Peyer's patch (tissue), 4 donors: ENCODE measurements at places on chromosomes 11 and 22. TPM values are rescaled to one million over a fixed set of nuclear protein-coding genes. Genes with fewer than 3 reads are reported as not detected.

DNA sequence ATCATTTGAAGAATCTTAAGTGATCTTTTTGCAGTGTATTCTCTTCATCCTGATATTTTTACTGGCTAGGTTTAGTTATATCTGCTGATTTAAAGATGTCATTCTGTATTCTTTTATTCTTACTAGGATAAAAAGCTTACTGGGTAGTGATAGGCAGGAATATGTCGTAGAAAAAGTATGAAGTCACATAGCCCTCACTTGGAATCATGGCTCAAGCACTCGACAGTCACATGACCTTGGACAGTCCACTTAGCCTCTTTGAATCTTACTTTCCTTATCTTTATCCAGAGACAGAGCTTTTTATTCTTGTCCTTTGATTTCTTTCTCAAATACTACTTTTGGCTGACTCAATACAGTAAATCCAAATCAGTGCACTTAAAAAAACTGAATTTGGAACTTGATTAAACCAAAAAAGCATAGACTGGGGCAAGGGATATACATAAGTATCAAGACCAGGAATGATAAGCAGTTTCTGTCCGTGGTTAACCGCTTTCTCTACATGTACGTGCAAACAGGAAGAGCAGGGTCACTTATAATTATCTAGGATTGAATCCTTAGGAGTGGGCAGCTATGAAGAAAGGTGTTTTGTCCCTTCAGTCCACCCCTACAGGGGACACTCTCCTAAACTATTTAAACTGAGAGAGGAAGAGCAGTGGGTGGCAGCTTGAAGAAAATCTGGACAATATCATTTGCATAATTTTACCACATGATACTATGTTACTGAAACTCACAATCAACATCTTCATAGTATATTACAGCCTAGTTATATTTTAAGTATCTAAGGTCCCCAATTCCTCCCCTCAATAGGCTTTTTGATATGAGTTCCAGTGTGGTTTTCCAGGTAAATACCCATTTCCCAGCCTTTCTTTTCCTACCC lies 8.0 kb downstream of the MMP7 start:
- no peak for DNase-seq
- no peak overlapping the region for H3K4me3 ChIP-seq
- H3K27ac ChIP-seq: no peak overlapping the region
- no peaks in the 10 kb centered on the region for H3K4me1 ChIP-seq
- no peaks in the 10 kb centered on the region for H3K36me3 ChIP-seq

DNA sequence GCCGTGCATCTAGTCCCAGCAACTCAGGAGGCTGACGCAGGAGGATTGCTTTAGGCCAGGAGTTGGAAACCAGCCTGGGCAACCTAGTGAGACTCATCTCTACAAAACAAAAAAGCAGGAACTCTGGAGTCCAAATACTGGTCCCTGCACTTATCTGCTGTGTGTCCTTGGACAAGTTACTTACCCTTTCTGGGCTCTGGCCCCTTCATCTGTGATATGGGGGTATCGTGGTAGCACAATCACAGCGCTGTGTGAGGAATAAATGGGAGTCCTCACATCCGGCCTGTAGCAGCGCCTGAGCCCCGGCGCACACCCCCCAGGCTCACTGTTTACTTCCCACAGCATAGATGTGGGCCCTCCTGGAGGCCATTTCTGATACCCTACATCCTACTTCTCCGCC lies 44.2 kb upstream of the MYH9 start:
- no peaks in the 10 kb centered on the region for H3K27me3 ChIP-seq
- peak overlapping the region; percentile 72 for H3K27ac ChIP-seq
- no peaks in the 10 kb centered on the region for H3K36me3 ChIP-seq
- H3K4me1 ChIP-seq: peaks cover 7% of the 10 kb centered on the region
- no peak for DNase-seq
- no peak overlapping the region for H3K4me3 ChIP-seq

DNA sequence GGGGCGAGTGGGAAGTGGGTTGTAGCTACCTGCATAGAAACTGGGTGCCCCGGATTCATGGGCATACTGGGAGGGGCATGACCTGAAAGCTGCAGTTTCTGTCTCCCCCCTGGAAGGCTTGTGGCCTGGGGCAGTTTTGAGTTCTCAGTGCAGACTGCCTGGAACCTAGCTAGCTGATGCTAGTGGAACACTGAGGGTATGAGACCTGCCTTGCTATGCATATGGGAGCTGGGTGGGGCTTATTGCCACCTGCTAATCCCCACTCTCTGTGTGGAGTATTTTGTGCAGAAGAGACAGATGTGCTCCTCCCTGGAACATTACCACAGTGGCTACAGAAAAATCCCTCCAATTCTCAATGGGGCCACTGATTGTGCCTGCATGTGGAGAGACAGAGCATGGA lies 11.7 kb upstream of the OR56B4 start:
- H3K27ac ChIP-seq: no peak overlapping the region
- DNase-seq: no peak
- H3K27me3 ChIP-seq: no peaks in the 10 kb centered on the region
- no peaks in the 10 kb centered on the region for H3K4me1 ChIP-seq

DNA sequence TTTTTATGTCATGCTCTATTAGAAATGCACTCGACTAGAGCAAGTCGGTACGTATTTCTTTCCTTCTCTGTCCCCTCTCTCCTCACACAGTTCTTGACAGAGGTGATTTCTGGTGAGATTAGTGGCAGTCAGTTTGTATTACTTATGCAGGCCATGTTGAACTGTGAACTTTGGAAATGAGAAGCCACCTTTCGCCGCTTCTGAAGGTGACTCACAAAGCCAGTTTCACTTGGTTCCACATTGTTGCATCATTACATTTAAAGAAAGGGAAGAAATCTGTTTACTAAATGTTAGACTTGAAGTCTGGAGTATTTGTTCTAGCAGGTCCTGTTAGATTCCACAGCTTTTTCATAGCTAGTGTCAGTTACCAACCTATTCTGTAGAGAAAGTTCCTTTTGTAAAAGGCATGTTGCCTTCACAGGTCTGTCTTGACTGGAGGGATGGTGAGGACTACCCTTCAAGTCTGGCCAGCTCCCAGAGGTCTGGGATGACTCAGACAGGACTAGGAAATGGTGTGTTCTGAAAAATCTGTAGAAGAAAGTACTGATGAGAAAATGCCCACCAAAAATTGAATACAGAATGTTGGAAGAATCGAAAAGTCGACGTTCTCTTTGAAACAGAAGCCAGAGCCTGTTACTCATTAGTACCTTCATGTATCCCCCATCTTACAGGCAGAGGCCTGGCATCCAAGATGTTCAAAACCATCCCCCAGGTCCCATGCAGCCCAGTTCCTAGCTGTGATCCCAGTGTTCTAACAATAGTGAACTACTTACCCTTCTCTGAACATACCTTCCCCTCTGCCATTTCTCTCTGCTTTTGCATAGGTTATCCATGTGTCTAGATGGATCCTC lies 181.4 kb downstream of the DBX1 start:
- H3K4me1 ChIP-seq: no peaks in the 10 kb centered on the region
- DNase-seq: no peak
- H3K27me3 ChIP-seq: no peaks in the 10 kb centered on the region
- no peaks in the 10 kb centered on the region for H3K36me3 ChIP-seq

The OR8J1 gene
- not detected for total RNA-seq

- no peaks in the 10 kb centered on the region for H3K4me1 ChIP-seq
- H3K27ac ChIP-seq: no peak overlapping the region
- H3K4me3 ChIP-seq: no peak overlapping the region
- H3K36me3 ChIP-seq: no peaks in the 10 kb centered on the region
- no peak for DNase-seq
Measured at GRCh38 chr11:76160856-76161255, 45.4 kb downstream of the WNT11 start.

The ANO1 gene
- total RNA-seq: 4.8 TPM

The C11orf21 gene
- total RNA-seq: 1.3 TPM

The GGTLC3 gene
- not detected for total RNA-seq

DNA sequence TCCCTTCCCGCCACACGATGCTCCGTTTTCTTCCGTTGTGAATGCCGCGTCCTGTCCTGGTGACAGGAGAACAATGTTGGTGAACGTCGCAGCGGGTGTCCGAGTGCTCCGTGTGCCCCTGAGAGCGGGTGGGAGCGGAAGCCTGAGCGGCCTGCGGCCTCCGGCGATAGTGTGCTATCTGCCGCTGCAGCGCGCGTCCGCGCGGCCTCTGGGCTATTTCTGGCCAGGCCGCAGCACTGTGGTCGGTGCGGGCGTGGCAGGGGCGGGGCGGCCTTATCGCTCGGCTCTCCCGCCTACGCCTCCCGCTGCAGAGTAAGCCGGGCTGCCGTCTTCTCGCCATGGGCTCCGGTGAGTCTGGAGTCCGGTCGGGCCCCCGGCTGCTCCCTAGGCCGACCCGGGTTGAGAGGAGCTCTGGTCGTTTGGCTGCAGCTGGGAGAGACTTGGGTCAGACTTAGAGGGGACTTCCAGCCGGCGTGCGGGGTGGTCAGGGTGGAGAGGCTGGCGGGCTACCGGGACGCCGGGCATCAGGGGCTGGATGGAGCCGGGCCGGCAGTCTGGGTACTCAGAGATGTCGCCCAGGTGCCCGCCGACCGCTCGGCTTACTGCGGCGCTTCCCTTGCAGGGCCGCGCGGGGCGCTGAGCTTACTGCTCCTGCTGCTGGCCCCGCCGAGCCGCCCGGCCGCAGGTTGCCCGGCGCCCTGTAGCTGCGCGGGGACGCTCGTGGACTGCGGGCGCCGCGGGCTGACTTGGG lies at the start of gene GP1BB:
Gene GP1BB, plus strand, starts transcription at position 308 of the 751 bp plus-strand sequence. Its CDS starts 31 bp downstream, at position 339.
- DNase-seq: peak; percentile 63
- peaks cover 3% of the 10 kb centered on the region for H3K4me1 ChIP-seq
- no peak within 1 kb of the TSS for H3K4me3 ChIP-seq
- no peaks in the 10 kb centered on the region for H3K36me3 ChIP-seq
- H3K27me3 ChIP-seq: peaks cover 19% of the 10 kb centered on the region

- no peak for DNase-seq
- H3K27ac ChIP-seq: no peak overlapping the region
- H3K4me3 ChIP-seq: no peak overlapping the region
- H3K27me3 ChIP-seq: no peaks in the 10 kb centered on the region
Measured at GRCh38 chr11:115720602-115721245, 216.5 kb upstream of the CADM1 start.

DNA sequence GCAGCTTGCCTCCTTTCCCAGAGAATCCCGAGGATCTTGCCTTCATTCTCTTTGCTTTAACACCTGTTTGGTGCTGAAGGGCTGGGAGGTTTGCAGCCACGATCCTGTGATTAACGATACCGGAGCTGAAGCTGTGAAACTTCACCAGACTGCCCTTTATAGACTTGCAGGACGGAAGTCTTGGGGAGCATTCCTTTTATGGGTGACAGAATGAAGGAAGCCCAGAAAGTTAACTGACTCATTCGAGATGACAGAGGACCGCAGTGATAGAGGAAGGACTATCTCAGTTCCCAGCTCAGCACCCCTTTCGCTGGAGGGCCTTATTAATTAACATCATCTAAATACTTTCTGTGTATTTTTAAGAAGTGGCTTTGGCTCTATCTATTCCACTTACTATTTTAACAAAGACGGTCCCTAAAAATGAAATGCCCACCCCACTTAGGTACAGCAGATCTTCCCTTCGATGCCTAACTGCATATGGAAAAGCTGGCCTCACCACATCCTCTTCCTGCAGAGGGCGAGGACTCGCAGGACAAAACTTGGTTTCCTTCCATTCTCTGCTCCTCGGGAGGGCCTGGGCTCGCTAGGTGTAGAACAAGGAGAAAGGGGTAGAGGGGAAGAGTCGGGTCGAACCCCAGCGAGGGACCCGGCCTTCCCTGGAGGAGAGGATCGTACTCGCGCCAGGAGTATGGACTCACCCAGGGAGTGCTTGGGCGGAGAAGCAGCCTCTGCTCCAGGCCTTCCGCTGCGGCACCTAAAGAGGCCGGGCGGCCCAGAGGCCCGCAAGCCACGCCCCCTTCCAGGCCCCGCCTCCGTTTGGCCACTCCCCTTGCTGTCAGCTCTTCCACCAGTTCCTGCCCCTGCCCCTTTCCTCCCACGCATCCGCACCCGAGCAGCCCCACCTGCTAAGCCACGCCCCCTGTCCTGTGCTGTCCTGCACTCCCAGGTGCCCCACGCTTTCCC lies 30.7 kb upstream of the USP47 start:
- H3K27me3 ChIP-seq: no peaks in the 10 kb centered on the region
- no peak overlapping the region for H3K4me3 ChIP-seq
- no peak overlapping the region for H3K27ac ChIP-seq

DNA sequence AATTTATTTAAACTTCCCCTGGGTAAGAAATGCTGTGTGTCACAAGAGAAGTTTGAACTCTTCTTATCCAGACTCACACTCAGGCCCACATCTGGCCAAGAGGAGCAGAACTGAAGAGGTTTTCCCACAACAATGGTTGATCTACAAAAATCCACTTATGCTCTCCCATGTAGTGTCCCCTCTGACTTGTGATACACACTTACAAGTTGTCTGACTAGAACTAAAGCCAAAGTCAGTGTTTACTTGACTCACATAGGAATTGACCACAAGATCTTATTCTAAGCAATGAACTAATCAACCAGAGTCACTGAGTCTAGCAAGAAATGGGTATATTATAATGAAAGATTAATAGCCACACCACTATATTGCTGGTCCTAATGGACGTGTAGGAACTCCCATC lies 133.0 kb downstream of the ATG16L2 start:
- no peaks in the 10 kb centered on the region for H3K36me3 ChIP-seq
- H3K4me3 ChIP-seq: no peak overlapping the region
- H3K27ac ChIP-seq: no peak overlapping the region
- no peak for DNase-seq
- H3K4me1 ChIP-seq: no peaks in the 10 kb centered on the region

GRCh38 chr11:74312326-74312725 lies 886 bp upstream of the P4HA3 start:
- H3K4me3 ChIP-seq: no peak overlapping the region
- no peak overlapping the region for H3K27ac ChIP-seq
- no peak for DNase-seq
- peaks cover 4% of the 10 kb centered on the region for H3K27me3 ChIP-seq

GRCh38 chr22:44730022-44730393 lies 22.4 kb upstream of the ARHGAP8 start:
- H3K4me1 ChIP-seq: no peaks in the 10 kb centered on the region
- H3K4me3 ChIP-seq: no peak overlapping the region
- no peaks in the 10 kb centered on the region for H3K36me3 ChIP-seq
- H3K27ac ChIP-seq: peak overlapping the region; percentile 38
- no peaks in the 10 kb centered on the region for H3K27me3 ChIP-seq

- no peaks in the 10 kb centered on the region for H3K27me3 ChIP-seq
- peaks cover 72% of the 10 kb centered on the region for H3K4me1 ChIP-seq
- no peaks in the 10 kb centered on the region for H3K36me3 ChIP-seq
- no peak for DNase-seq
Measured at GRCh38 chr11:68340003-68340767, 27.8 kb downstream of the LRP5 start.
